Stimulated activated CD4-positive, alpha-beta T cell treated with anti-CD3 and anti-CD28 coated beads, Interleukin-2, amount 100 ng/mL, for 48 hours (primary cell): ENCODE measurements at places on chromosomes 6 and 20.

- DNase-seq = no peak
Observed at GRCh38 chr20:48461091-48461734, 366.6 kb downstream of the PREX1 start.

DNA sequence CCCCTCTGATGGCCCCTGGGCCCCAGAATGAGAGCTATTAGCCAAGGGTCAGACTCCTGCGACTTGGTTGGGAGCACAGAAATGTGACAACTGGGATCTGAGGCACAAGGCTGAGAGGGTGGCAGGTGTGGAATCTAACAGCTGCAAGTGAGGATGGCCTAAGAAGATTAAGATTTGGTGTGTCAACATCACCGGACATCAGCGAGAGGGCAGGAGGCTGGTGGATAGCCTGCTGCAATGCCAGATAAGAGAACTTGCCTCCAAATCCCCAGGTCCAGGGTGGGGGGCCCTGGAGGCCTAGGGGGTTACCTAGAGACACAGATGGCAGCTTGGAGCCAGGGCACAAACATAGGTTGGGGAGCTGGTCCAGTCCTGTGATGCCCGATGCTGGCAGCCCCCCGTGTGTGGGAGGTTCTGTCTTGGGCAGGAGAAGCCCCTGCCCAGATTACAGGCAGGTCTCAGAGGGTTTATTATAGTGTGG, 155.8 kb downstream of the GRM4 start:
- no peak for DNase-seq

DNA sequence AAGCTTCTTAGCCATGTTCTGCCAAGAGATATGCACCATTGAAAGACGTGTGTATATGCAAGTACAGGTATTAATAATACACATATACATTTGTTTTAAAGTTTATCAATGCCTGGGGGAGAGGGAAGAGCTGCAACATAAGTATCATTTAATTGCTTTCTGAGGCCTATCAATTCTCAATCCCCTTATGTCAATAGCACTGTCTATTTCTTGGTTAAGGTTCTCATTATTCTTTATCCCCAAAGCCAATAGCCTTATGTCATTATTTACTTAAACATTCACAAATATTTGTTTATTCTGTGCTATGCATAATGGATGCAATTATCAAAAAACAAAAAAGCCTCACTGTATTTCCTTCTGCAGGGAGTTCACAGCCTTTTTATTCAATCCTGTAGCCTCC, 350.3 kb upstream of the KCNQ5 start:
- DNase-seq = no peak

GRCh38 chr6:106536851-106537250, 92.4 kb downstream of the RTN4IP1 start:
- no peak for DNase-seq

DNA sequence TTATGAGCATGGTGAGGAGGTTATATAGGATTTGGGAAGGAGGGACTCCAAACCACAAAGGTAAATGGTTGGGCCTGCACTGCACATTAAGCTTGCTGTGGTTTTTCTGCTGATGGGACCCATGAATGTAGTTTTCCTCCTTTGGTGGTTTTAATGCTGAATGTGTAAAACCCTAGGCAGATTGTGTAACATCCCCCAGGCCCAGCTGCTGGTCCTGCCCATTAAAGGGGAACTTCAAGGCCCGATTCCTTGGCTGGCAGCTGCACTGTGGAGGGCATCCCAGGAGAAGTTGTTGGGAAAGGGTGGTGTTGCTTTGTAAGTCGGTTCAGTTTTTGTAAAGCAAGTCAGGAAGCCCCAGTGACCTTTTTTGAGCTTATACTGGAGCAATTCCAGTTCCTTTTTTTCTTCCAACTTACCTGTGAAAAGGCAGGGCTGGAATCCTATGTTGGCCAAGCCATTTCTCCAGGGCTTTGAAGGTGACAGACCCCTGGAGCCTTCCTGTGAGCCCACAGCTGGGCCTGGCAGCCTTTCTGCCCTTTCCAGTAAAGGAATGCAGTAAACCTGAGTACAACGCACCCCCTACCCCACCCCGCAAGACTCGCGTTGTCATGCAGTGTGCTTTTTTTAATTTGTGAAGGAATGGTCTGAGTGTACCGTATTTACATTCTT, 43.1 kb upstream of the NAA20 start:
- DNase-seq = no peak

GRCh38 chr20:23152308-23152892, 66.3 kb upstream of the CD93 start:
- no peak for DNase-seq

GRCh38 chr6:130912434-130912833, 85.2 kb downstream of the SMLR1 start:
- no peak for DNase-seq

GRCh38 chr20:2246069-2246491, 49.7 kb upstream of the TGM3 start:
- no peak for DNase-seq

GRCh38 chr6:154448448-154449096, 61.9 kb downstream of the CNKSR3 start:
- DNase-seq = no peak

GRCh38 chr20:24955045-24955444, 6.0 kb downstream of the CST7 start:
- DNase-seq = no peak

DNA sequence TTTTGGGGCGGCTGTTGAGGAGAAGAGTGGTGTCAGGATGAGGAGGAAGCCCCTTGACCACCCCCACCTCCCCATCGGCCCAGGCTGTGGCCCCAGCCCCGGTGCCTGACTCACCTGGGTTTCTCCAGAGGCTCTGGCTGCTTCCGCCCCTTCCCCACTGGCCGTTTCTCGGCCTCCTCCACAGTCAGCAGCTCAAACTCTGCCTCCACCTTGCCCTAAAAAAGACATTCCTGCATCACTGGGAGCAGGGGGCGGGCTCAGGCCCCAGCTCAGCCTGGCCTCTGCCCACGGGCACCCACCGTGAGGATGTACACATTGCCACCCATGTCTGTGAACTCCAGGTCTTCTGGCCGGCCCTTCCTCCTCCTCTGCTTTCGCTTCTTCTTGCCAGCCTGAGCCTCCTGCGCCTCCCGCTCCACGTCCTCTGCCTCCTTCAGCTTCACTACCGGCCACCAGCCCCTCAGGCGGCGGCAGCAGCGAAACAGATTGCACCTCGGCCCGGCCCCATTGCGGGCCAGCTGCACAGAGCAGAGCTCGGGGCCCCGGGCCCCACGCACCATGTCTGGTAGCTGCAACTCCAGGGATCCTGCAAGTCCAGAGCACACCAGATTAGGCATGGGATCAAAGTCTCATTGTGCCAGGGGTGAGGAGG, 17.3 kb downstream of the ERGIC3 start:
- DNase-seq = no peak

GRCh38 chr6:39791850-39792539, at the start of gene DAAM2:
DAAM2 (plus strand) TSS chr6:39792376; CDS start chr6:39856303, 63,927 bp downstream.
- no peak for DNase-seq

GRCh38 chr20:19758133-19758500, at the start of gene RIN2:
RIN2 (plus strand) TSS chr20:19758258; CDS start chr20:19889602, 131,344 bp downstream.
- no peak for DNase-seq

DNA sequence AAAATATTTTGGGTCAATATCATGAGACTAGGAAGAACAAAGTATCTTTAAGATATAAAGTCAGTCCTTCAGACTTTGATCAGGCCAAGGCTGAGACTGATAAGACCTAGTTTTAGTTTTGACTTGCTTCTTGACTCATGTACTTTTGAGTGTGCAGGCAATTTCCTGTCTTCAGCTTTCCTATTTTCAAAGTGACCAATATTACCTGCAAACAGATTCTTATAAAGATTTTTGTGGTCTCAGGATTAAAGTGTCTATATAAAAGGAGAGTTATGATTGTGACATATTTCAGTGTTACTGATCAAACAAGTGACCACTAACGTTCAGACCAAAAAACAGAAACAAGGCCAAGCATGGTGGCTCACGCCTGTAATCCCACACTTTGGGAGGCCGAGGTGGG, 36.0 kb upstream of the AKIRIN2 start:
- no peak for DNase-seq

GRCh38 chr6:38997128-38997761, 51.3 kb upstream of the GLP1R start:
- peak; percentile 34 for DNase-seq

- DNase-seq = no peak
Observed at GRCh38 chr20:49344975-49345374, 67.1 kb upstream of the ZNFX1 start.
